ENCODE measurements at places on chromosomes 7 and 10.

GRCh38 chr7:47290466-47290865 is 291.4 kb downstream of the TNS3 start:
- DNase-seq: no peak

GRCh38 chr10:71648933-71649320 is 70.7 kb downstream of the C10orf105 start:
- no peak for DNase-seq

DNA sequence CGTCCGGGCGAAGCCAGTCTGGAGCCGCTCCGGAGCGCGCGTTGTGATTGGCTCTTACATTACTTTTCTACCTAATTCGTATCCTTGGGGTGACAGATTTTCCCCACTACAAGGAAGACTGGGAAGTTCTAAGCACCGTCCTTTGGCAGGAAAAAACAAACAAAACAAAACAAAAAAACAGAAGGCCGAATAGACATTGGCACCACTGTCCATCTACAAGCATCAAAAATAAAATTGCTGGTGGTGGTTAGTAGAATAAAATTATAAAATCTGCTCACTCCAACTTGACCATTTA is 651 bp upstream of the SKAP2 start:
- DNase-seq: no peak

- no peak for DNase-seq
Observed at GRCh38 chr10:66258693-66259092, 667.1 kb upstream of the LRRTM3 start.

- peak; percentile 17 for DNase-seq
Observed at GRCh38 chr10:62594093-62594520, 210.4 kb upstream of the ADO start.

Measured in DMS153 (cell line).